ENCODE measurements at places on chromosomes 11 and 22. TPM values are rescaled to one million over a fixed set of nuclear protein-coding genes. Genes with fewer than 3 reads are reported as not detected.
A peak's percentile ranks its signal among the peaks of the same experiment; 100 is the strongest.

DNA sequence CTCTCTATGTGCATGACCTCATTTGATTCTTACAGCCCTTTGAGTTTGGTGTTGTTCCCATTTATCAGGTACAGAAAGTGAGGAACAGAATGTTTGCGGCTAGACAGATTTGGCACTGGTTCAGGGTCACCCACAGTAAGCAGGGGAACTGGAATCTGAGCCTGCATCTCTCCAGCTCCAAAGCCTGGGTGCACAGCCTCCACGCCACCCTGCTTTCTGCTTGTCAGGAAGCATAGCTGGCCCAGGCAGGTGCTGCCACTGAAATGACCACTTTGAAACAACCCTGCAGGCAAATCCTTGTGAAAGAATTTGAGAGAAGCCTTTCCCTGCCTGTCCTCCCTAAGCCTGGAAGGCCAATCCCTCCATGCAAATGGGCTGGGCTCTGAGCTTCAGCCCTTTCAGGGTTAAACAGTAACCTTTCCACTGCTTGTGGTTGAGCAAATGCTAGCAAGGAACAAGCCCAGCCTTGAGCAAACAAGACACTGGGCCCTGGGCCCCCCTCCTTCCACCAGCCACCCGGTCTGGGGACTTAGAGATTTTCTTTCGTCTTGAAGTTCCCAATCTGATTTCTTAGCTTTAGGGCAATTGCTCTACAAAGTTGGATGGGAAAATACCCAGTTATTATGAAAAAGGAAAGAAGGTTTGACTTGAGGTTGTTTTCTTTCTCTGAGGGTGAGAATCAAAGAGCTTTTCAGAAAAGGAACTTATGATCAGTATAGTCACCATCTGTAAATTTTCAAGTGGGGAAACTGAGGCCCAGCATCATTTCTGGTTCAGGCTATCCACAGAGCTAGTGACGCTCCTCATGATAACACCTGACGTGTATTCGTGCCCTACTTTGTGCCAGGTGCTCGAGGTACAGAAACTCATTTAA is 19.4 kb downstream of the EHF start:
- H3K27ac ChIP-seq, result no peak overlapping the region
- no peak overlapping the region for H3K4me3 ChIP-seq
- DNase-seq, result no peak
- no peaks in the 10 kb centered on the region for H3K4me1 ChIP-seq
- no peaks in the 10 kb centered on the region for H3K36me3 ChIP-seq

GRCh38 chr11:62603072-62603408 is 1.4 kb upstream of the MTA2 start:
- H3K36me3 ChIP-seq, result peaks cover 50% of the 10 kb centered on the region
- H3K27me3 ChIP-seq, result no peaks in the 10 kb centered on the region
- peaks cover 43% of the 10 kb centered on the region for H3K4me1 ChIP-seq
- no peak for DNase-seq
- H3K4me3 ChIP-seq, result peak overlapping the region; percentile 89
- peak overlapping the region; percentile 99 for H3K27ac ChIP-seq

- no peak overlapping the region for H3K27ac ChIP-seq
- H3K36me3 ChIP-seq, result no peaks in the 10 kb centered on the region
- DNase-seq, result no peak
- no peak overlapping the region for H3K4me3 ChIP-seq
- no peaks in the 10 kb centered on the region for H3K27me3 ChIP-seq
Measured at GRCh38 chr22:22696104-22696503, 51.7 kb downstream of the GGTLC2 start.

GRCh38 chr11:76322540-76322939 is 58.4 kb downstream of the THAP12 start:
- no peaks in the 10 kb centered on the region for H3K4me1 ChIP-seq
- DNase-seq, result no peak
- H3K36me3 ChIP-seq, result no peaks in the 10 kb centered on the region

Gene NXPE1
- total RNA-seq, result not detected

GRCh38 chr11:1889224-1889930 is 2.3 kb downstream of the PRR33 start:
- peaks cover 5% of the 10 kb centered on the region for H3K36me3 ChIP-seq
- no peaks in the 10 kb centered on the region for H3K4me1 ChIP-seq
- no peaks in the 10 kb centered on the region for H3K27me3 ChIP-seq

- DNase-seq, result peak; percentile 70
- no peaks in the 10 kb centered on the region for H3K27me3 ChIP-seq
- H3K27ac ChIP-seq, result peak overlapping the region; percentile 56
Measured at GRCh38 chr22:33726294-33726734, 194.0 kb downstream of the LARGE1 start.

GRCh38 chr22:46598737-46599424 is 21.3 kb upstream of the GRAMD4 start:
- no peaks in the 10 kb centered on the region for H3K36me3 ChIP-seq
- H3K27ac ChIP-seq, result no peak overlapping the region
- DNase-seq, result no peak
- no peaks in the 10 kb centered on the region for H3K27me3 ChIP-seq
- H3K4me1 ChIP-seq, result no peaks in the 10 kb centered on the region
- H3K4me3 ChIP-seq, result no peak overlapping the region

- DNase-seq, result no peak
- peaks cover 65% of the 10 kb centered on the region for H3K4me1 ChIP-seq
- H3K4me3 ChIP-seq, result no peak overlapping the region
- no peak overlapping the region for H3K27ac ChIP-seq
Measured at GRCh38 chr11:68532727-68533369, 72.3 kb downstream of the PPP6R3 start.

Gene SNX32
- 0.71 TPM for total RNA-seq

Gene CALCA
- not detected for total RNA-seq

GRCh38 chr11:81365496-81365895 is 1368.2 kb downstream of the FAM181B start:
- no peak overlapping the region for H3K4me3 ChIP-seq
- no peaks in the 10 kb centered on the region for H3K27me3 ChIP-seq
- H3K27ac ChIP-seq, result no peak overlapping the region
- DNase-seq, result no peak
- H3K4me1 ChIP-seq, result no peaks in the 10 kb centered on the region

DNA sequence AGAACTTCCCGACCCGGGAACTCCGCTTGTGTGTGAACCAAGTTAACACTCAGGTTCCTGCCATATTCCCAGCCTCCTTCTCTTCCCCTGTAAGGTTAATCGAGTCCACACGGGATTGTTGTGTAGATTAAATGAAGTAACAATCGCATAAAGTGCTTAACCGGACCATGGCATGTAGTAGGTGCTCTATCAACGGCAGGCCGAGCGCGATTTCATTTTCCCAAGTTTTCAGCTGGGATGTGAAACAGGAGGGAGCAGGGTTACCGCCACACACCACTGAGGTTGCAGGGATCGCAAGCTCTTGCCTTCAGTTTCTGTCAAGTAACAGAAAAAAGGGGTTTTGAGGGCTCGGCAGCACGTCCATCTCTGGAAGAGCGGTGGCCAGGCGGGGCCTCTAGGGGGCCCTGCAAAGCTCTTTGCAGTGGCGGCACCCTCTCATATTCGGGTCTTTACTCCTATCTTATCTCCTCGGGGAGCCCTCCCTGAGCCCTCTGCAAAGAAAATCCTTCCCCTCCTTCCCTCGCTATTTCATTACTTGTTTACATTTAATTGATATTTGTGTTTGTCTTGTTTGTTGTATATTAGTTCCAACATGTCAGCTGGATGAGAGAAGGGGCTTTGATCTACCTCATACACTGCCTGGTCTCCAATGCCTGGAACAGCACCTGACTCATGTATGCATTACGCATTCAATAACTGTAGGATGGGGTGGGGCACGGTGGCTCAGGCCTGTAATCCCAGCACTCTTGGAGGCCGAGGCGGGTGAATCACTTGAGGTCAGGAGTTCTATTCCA is 816 bp upstream of the PLEKHA7 start:
- H3K27ac ChIP-seq, result no peak overlapping the region
- H3K4me1 ChIP-seq, result peaks cover 16% of the 10 kb centered on the region
- peaks cover 14% of the 10 kb centered on the region for H3K27me3 ChIP-seq
- DNase-seq, result peak; percentile 46
- no peaks in the 10 kb centered on the region for H3K36me3 ChIP-seq

GRCh38 chr11:18063125-18063524 is 17.1 kb upstream of the TPH1 start:
- no peak overlapping the region for H3K4me3 ChIP-seq
- H3K27ac ChIP-seq, result no peak overlapping the region
- no peaks in the 10 kb centered on the region for H3K27me3 ChIP-seq
- no peak for DNase-seq

Gene KBTBD3
- total RNA-seq, result 7.1 TPM

DNA sequence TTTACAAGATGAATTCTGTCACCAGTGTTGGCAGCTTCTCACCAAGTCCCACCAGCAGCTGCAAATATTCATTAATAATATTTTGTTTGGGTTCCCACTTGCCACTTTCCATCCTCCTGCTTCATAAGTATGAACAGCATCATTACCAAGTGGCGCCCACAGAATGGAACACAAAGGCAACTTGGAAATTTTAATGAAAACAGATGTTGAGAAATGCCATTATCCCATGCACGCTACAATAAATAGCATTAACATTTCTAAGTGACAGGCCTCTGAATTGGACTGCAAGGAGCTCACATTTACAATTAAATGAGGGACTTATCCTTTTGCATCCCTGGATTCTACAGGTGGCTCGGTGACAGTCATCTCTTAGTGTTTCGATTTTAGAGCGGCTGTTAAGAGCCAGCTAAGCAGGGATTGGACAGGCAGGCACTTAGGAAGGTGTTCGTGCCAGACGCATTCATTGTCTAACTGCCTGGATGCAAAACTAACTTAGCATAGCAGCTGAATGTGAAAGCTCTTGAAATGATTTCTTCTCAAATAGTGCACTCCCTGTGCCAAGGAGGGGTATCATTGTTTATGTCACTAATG is 170.3 kb downstream of the KIRREL3 start:
- DNase-seq, result no peak
- H3K4me3 ChIP-seq, result no peak overlapping the region
- no peak overlapping the region for H3K27ac ChIP-seq

GRCh38 chr11:10792385-10793068 is 16.2 kb downstream of the EIF4G2 start:
- H3K4me1 ChIP-seq, result peaks cover 10% of the 10 kb centered on the region
- DNase-seq, result peak; percentile 92
- no peak overlapping the region for H3K4me3 ChIP-seq
- H3K27me3 ChIP-seq, result no peaks in the 10 kb centered on the region
- H3K36me3 ChIP-seq, result peaks cover 7% of the 10 kb centered on the region

- no peaks in the 10 kb centered on the region for H3K27me3 ChIP-seq
- no peak overlapping the region for H3K4me3 ChIP-seq
- no peaks in the 10 kb centered on the region for H3K4me1 ChIP-seq
- DNase-seq, result no peak
- H3K36me3 ChIP-seq, result no peaks in the 10 kb centered on the region
- no peak overlapping the region for H3K27ac ChIP-seq
Measured at GRCh38 chr22:41001722-41002122, 50.5 kb downstream of the RBX1 start.

Gene MTMR2
- total RNA-seq, result 33.7 TPM

Gene PAK1
- 24.6 TPM for total RNA-seq

GRCh38 chr11:86594746-86595145 is 77.7 kb downstream of the ME3 start:
- no peaks in the 10 kb centered on the region for H3K36me3 ChIP-seq
- no peak for DNase-seq
- H3K27me3 ChIP-seq, result no peaks in the 10 kb centered on the region

DNA sequence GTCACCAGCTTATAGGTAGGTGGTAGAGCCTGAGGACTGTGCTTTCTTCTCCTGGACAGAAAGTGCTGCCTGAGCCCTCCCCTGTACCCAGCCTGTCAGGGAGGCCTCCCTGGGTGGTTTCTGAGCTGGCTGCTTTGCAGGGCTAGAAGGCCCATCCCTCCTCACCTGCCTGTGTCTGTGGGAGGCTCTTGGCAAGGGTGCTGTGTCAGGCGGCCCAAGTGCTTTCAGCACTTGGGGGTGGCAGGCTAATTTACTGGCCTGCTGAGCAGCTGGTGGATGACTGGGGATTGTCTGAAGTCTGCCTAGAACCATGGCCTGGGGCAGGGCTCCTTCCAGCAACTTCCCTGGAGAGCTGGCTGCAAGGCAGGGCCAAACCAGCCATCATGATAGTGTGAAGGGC is 139.0 kb upstream of the NAV2 start:
- no peaks in the 10 kb centered on the region for H3K27me3 ChIP-seq
- peak overlapping the region; percentile 92 for H3K27ac ChIP-seq
- H3K4me1 ChIP-seq, result peaks cover 51% of the 10 kb centered on the region
- no peak overlapping the region for H3K4me3 ChIP-seq
- H3K36me3 ChIP-seq, result no peaks in the 10 kb centered on the region
- no peak for DNase-seq

Gene SMTN
- total RNA-seq, result 1,789 TPM
